ENCODE measurements at places on chromosomes 13 and 19. TPM values are rescaled to one million over a fixed set of nuclear protein-coding genes. Genes with fewer than 3 reads are reported as not detected.

Gene CD22
- total RNA-seq: 0.14 TPM

Gene BST2
- 5.4 TPM for total RNA-seq

Gene KLK4
- total RNA-seq: not detected

Gene WDR62
- total RNA-seq: 0.55 TPM

Gene FOXA3
- total RNA-seq: not detected

Gene ZNF562
- 23.4 TPM for total RNA-seq

Gene IQCN
- total RNA-seq: 0.28 TPM

Gene CGB2
- total RNA-seq: not detected

Gene ANGPTL8
- 0.18 TPM for total RNA-seq

Gene FGF9
- 9.7 TPM for total RNA-seq

Gene LSR
- total RNA-seq: 0.55 TPM

Gene LRRC4B
- total RNA-seq: 0.14 TPM

Gene FLT3LG
- 3.4 TPM for total RNA-seq

Gene NBEA
- total RNA-seq: 4.1 TPM

Gene ATXN8OS
- not detected for total RNA-seq

Gene RFX2
- 5.0 TPM for total RNA-seq

Gene S1PR2
- 16.5 TPM for total RNA-seq

Gene WDR88
- not detected for total RNA-seq

Gene ZNF135
- total RNA-seq: 5.0 TPM

Gene ASF1B
- 0.65 TPM for total RNA-seq

Gene GNG8
- not detected for total RNA-seq

Gene SLC44A2
- 28.4 TPM for total RNA-seq

Data from smooth muscle cell of bladder (primary cell).